ENCODE measurements at places on chromosomes 2 and 18.

DNA sequence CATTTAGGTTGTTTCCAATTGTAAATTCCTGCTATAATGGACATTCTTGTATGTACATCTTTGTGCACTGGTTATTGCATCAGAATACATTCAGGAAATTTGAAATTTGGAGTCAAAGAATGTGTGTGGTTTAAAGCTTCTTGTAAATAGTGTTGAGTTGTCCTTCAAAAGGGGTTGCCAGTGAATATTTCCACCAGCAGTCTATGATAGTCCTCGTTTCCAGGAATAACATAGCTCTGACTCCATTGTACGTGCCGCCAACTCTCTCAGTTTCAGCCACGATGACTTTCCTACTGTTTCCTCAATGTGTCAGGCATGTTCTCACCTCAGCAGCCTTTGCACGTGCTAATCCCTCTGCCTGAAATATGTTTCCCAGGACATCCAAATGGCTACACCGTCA is 10.9 kb upstream of the HS6ST1 start:
- no peak for DNase-seq

DNA sequence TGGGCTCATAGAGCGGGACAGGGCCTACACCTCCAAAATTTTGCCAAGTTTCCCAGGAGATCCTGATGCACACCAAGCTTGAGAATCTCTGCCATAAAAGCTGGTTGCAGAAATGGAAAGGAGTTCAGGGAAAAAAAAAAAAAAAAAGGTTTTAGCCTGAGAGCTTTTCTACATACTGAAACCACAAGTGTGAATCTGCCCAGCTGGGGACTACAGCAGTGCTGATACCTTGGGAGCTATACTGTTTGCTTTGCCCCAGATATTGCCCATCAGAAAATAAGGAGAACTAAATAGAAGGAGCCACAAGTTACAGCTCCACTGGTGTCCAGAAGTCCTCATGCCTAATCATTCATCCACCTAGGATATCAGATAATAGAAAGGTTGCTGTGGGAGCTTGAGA is 38.4 kb upstream of the NCKAP5 start:
- DNase-seq: no peak

- DNase-seq: no peak
Measured at GRCh38 chr2:118539290-118539689, 308.2 kb downstream of the EN1 start.

DNA sequence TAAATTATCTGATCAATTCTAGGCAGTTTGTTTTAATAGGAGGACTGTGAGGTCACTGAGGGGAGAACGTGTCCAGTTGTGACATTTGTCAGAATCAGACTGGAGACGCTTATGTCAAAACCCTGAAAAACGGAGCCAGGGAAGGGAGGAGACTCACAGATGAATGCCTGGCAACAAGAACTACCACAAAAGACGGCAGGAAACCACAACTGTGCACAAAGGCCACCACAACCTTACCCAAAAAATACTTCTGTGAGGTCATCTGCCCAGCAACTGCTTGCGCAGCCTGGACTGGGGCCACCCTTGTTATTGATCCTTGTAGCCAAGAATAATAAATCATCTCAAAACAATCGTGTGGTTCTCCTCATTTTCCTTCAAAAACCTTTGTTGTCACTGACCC is 173.0 kb upstream of the ALKAL2 start:
- no peak for DNase-seq

- DNase-seq: no peak
Measured at GRCh38 chr2:29528891-29529520, 392.4 kb downstream of the ALK start.

- DNase-seq: no peak
Measured at GRCh38 chr2:88950010-88950409, 258.5 kb downstream of the RPIA start.

DNA sequence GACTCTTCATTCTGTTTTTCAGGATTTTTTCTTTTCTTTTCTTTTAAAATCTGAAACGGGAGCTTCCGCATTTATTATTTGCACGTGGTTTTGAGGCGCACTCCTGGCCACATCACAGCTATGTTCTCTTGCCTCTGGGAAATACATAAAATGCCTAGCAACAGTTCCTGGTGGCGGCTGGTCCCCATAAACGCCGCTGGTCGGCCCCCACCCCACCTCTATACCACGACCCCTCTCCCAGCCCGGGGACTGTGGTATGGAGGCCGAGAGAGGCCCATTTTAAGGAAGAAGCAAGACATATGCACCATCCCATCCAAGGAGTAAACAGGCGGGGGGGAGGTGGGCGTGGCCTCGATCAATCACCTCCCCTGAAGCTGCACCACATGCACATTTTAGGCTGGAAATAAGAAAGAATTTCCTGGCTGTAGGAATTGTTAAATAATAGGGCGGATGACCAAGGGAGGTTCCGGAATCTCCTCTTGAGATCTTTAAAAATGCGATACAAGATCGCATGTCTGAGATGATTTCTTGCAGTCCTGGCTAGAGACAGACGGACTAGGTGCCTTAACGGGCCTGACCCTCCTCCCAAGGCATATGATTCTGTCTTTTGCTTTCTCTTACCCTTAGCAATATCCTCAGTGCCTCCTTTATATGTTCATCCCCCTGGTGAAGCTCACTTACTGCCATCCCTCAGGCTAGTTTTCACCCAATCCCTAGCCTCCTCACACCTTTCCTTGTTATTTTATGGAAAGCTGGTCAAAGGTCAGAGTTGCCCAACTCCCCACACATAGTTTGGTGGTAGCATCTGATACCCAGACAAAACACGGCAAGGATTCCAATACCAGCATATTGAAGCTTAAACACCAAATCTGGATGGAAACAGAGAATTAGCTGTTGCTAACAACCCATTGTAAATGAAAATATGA is 82.4 kb downstream of the BCL2 start:
- no peak for DNase-seq

GRCh38 chr2:196537311-196537710 is 102.2 kb upstream of the CCDC150 start:
- no peak for DNase-seq

DNA sequence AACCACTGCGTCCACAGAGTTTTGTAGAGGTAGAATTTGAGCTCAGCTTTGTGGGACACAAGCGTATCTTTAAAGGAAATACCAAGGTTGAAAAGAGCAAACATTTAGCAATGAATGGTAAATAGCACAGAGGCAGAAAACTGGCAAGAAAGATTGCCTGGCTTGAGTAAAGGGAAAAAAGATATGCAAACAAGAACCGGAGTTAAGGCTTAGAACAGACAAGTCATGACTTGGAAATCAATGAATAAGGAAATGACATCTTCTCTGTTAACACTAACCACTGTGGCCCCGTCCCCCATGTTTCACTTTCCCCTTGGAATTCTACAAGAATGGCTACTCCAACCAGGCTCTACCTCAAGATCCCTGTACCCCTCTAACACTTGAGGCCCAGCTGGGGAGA is 3.8 kb downstream of the STAM2 start:
- no peak for DNase-seq

GRCh38 chr2:144659731-144660275 is 139.9 kb upstream of the ZEB2 start:
- DNase-seq: peak; percentile 46

- no peak for DNase-seq
Measured at GRCh38 chr2:85137156-85137555, 4.0 kb downstream of the TCF7L1 start.

- DNase-seq: no peak
Measured at GRCh38 chr2:118535171-118535817, 312.2 kb downstream of the EN1 start.

DNA sequence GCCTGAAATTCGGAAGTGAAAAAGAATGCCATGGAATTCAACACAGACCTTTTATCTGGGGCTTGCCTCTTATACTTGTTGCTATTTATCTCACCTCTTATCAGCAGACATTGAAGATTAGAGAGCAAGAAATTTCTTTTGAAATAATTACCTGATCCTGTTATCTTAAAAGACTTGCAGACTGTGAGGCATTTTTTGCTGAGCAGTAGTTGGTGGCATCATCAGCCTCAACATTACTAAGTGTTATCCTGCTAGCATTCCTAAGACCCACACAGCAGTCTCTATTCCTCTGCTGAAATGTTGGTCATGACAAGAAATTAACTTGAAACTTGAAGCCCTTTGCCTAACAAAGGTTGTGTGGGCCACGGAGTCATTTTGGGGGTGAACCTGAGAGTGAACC is 186.5 kb downstream of the TRIB2 start:
- no peak for DNase-seq

DNA sequence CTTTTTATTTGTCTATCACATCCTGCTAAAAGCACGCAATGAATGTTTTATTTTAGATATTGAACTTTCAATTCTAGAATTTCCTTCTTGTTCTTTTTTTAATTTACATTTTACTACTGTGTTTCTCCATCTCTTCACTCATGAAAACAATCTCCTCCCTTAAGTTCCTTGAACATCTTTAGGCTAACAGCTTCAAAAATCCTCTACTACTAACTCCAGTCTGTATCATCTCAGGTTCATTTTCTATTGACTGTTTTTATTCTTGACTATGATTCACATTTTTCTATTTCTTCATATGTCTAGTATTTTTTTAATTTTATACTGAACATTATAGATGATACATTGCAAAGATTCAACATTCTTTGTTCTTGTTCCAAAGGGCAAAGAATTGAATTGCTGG is 79.2 kb upstream of the NCK2 start:
- no peak for DNase-seq

DNA sequence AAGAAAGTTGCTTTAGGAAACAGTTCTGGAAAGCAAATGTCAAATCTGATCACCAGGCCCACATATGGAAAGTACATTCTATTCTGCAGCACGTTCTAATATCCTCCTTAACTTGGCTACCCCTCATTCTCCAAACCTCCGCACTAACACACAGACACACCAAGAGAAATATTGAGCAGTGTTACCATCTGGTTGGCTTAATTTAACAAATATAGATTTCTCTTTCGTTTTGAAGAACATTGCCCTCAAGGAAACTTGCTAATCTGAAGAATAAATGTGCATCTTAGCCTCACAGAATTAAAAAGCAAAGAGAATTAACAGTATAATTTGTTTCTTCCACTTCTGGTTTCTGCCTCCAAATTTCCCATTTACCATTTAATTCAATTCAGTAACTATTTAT is 72.8 kb upstream of the TTC39C start:
- no peak for DNase-seq

DNA sequence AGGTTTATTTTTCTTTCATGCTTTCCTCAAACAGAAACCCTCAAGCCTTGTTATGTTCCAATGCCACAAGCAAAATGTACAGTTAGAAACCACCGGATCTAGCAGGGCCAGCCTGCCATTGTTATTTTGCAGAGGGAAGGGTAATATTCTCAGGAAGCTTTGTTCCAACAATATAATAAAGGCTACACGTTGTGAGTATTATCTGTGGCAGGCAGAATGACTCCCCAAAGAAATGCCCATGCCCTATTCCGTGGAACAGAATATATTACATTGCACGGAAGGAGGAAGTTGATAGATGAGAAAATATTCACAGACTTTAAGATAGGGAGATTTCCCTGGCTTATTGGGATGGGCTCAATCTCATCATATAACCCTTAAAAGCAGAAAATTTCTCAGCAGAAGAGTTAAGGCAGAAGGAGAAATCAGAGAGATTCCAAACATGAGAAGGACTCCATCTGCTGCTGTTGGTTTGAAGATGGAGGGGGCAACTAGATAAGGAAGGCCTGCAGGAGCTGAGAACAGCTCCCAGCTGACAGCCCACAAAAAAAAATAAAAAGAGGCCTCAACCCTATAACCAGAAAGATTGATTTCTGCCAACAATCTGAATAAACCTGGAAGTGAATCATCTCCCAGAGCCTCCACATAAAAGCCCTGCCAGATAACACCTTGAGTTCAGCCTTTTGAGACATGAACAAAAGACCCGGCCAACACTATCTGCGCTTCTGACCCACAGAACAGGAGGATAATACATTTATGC is 466.6 kb downstream of the LPIN1 start:
- DNase-seq: no peak

- no peak for DNase-seq
Measured at GRCh38 chr2:31216734-31217133, 581 bp downstream of the CAPN14 start.

- no peak for DNase-seq
Measured at GRCh38 chr2:169366066-169366465, 3.7 kb upstream of the LRP2 start.

- no peak for DNase-seq
Measured at GRCh38 chr2:217661378-217661777, 341.4 kb downstream of the TNS1 start.

DNA sequence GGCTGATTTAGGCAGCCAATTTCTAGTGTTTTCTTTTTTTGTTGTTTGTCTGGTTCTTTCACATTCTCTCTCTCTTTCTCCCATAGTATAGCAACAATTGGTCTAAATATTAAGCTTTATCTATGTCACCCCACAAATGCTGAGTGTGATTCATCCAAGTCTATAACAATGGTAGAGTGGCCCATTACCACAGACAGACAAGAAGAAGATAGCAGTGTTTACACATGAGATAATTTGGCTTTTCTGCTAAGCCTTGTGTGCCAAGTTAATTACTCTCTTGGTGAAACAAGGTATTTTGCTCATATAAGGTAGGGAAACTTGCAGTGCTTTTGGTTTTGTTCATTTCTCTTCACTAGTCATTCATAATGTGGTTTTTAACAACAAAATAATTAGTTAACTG is 166.5 kb downstream of the SLC8A1 start:
- no peak for DNase-seq

DNA sequence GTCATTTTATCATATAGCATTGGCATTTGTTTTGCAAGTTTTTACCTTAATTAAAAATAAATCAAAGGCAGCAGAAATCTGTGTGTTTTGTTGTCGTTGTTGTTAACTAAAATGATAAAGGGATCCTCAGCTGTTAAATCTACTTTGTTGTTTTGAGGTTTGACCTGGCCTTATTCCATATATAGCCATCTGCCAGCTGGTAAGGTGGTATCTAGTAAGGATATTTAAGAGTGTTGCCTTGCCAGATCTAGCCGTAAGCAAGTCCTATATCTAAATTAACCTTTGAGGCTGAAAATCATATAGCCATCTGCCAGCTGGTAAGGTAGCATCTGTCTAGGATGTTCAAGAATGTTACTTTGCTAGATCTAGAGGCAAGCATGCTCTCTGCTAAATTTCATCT is 56.6 kb downstream of the BMPR2 start:
- DNase-seq: no peak

DNA sequence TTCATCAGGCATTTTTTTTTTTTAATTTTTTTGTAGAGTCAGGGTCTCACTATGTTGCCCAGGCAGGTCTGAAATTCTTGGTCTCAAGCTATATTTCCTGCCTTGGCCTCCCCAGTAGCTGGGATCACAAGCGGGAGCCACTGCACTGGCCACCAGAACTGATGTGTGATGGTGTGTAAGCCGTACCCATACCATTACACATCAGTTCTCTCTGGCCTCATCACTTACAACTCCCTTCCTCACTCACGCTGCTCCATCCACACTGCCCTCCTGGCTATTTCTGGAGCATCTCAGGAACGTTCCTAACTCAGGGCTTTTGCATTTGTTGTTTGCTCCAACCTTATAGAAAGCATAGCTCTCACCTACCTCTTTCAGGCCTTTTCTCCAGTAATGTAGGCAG is 834.5 kb upstream of the ID2 start:
- DNase-seq: no peak

GRCh38 chr18:11002277-11002676 is 147.1 kb downstream of the PIEZO2 start:
- no peak for DNase-seq
